ENCODE measurements at places on chromosomes 2 and 18.

DNA sequence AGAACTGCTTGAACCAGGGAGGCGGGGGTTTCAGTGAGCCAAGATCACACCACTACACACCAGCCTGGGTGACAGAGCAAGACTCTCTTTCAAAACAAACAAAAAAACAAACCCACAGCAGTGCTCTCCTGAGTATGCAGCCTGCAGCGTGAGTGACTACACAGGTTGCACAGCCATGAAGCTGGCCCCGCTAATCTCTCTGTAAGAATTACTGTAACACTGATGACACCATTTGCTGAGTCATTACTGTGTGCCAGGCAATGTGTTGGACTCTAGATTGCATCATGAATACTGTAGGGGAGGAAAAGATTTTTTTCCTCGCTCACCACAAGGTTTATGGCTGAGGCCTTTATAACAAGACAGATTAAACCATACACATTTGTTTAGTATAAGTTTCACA lies 118.6 kb upstream of the ATP8B1 start:
- no peak for DNase-seq

DNA sequence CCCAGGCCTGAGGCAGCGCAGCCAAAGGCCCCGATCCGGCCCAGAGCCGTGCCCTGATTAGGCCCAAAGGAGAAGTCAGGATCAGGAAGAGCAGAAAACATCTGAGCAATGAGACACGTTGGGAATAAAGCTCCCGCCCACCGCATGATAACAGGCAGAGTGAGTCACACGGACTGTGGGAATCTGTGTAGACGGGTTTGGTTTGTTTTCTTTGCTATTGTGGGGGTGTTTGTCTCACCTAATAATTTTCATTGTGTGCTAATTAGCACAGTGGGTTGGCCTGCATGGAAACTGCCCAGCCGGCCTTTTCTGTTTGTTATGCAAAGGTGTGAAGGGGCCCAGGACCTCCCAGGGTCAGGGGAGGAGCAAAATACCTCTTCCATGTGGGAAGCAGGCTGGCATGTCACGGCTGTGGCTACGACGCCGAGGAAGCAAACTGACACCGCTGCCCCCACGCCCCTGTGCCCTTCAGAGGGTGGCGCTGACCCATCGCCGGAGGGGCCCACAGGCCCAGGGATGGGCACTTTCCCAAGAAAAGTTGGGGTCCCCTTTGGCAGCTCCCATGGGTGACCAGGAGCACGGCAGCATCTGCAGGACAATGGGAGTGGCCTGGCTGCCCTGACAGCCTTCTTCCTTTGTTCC lies 68.4 kb upstream of the CTDP1 start:
- no peak for DNase-seq

- peak; percentile 10 for DNase-seq
These were observed 65.1 kb downstream of the CERS6 start for GRCh38 chr2:168521053-168521741.

- DNase-seq: no peak
These were observed 4.4 kb downstream of the TBR1 start for GRCh38 chr2:161420406-161421074.

GRCh38 chr18:74066018-74066417 lies 81.6 kb downstream of the FBXO15 start:
- no peak for DNase-seq

- peak; percentile 9 for DNase-seq
These were observed 42.2 kb downstream of the RFTN2 start for GRCh38 chr2:197633109-197633657.

GRCh38 chr2:18835787-18836186 lies 246.4 kb upstream of the NT5C1B start:
- no peak for DNase-seq

- DNase-seq: no peak
These were observed 53.3 kb downstream of the IL1R2 start for GRCh38 chr2:102044967-102045489.

GRCh38 chr2:195612611-195613495 lies 44.2 kb upstream of the SLC39A10 start:
- DNase-seq: peak; percentile 58

DNA sequence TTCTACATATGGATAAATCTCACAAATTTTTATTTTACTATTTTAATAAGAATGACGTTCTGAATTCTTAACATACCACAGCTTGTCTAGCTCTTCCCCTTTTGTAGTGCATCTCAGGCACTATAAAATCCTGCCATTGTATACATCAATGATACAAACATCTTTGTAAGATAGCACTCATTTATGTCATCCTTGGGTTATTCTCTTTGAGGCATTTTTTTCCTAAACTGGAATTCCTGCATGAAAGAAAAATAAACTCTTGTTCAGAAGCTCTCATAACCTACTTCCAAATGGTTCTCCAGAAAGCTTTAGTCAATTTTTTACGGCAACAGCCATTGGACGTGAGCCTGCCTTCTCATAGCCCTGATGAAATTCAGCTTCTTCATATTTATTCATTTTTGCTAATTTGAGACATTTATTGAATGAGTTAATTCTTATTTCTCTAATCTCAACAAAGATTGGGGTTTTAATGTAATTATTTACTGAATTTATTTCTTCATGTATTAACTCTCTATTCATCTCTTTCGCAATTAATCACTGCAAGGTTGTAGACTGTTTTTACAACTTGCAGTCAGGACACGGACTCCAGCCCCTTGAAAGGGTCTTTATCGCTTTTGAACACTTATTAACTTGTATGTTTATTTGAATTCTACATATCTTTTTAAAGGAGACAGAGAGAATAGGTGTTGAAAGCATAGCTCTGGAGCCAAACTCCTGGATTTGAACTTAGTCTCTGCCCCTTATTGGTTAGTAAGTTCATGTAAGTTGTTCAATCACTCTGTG lies 57.6 kb upstream of the PARD3B start:
- DNase-seq: no peak

GRCh38 chr2:36659872-36660312 lies 36.6 kb upstream of the VIT start:
- no peak for DNase-seq

DNA sequence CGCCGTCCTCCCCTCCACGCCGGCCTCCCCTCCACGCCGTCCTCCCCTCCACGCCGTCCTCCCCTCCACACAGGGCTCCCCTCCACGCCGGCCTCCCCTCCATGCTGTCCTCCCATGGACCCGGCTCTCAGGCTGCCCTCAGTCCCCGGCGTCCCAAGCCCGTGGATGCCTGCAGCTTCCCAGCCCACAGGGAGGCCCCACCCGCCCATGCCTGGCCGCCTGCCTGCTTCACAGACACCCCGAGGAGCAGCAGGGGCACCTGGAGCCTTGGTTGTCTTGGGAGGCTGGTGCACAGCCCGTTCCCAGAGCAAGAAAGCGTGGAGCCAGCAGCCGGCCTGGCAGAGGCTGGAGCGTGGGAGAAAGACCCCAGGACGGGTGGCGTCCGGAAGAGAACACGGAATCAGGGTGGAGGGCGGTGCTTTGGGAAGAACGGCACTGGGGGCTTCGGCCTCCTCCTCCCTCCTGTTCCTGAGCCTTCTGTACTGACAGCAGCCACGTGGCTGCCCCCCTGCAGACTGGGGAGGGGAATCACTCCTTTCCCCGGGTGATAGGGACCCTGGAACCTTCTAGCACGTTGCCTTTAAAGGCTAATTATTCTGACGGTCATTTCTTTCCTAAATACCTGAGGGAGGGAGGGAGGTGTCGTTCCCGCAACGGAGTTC lies 26.2 kb upstream of the KCNG2 start:
- no peak for DNase-seq

DNA sequence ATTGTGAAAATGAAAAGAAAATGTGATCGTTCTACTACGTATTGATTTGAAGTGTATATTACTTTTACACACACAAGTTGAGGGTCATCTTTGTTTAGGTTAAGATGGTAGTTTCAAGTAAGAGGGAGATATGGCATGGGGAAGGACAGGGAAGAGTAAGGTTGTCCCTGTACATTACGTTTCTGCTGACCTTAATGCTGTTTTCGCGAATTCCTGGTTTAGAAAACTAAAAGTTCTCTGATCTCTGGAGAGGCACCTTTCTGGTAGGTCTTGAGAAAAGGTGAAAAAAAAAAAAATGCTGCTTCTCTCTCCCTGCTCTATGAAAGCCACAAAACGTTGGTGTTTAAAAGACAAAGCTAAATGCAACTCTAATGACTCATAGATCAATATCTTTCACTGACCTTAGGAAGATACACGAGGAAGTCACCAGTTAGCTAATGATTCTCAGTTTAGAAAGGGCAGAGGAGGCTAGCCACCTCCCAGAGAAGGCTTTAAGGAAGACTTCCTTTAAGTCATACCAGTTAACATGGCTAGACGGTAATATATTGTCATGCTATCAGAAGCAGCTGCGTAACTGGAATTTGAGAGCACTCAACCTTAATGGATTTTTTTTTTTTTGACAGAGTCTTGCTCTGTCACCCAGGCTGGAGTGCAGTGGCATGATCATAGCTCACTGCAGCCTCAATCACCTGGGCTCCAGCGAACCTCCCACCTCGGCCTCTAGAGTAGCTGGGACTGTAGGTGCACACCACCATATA lies 13.2 kb downstream of the TXNDC2 start:
- DNase-seq: no peak

DNA sequence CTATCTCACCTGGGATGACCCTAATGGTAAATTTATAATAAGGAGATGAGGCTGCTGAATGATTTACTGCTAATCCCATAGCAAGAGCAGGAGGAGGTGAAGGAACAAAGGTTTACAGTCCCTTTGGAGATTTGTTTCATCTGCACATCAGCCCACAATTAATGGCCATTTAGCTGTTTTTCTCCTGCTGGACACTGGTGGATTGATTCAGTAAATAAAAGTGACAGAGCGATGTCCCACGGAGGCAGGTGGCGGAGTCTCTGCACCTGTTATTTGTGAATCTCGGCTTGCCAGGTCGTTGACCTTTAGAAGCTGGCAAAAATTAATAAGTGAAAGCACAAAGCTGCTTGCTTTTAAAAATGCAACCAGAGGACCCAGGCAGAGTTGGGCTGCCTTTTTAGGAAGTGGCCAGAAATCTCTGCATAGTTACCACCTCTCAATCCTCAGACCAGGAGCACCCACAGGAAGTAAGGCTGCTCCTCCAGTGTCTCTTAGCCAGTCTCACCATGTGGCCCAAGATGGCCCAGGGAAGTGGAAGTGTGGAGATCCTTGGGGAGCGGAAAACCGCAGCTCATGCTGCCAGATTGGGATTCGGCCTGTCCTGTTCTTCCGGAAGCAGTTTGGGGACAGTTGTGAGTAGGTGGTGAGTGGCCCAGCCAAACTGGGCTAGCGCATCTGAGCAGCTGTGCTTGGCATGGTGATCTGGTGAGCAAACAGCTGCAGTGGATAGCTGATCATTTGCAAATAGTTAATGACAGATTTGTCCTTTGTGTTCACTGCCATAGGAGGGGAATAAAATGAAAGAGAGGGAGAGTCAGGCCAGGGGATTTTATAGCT lies 1005.7 kb upstream of the PIK3C3 start:
- DNase-seq: no peak

- no peak for DNase-seq
These were observed 81.5 kb downstream of the STPG4 start for GRCh38 chr2:47073641-47074040.

DNA sequence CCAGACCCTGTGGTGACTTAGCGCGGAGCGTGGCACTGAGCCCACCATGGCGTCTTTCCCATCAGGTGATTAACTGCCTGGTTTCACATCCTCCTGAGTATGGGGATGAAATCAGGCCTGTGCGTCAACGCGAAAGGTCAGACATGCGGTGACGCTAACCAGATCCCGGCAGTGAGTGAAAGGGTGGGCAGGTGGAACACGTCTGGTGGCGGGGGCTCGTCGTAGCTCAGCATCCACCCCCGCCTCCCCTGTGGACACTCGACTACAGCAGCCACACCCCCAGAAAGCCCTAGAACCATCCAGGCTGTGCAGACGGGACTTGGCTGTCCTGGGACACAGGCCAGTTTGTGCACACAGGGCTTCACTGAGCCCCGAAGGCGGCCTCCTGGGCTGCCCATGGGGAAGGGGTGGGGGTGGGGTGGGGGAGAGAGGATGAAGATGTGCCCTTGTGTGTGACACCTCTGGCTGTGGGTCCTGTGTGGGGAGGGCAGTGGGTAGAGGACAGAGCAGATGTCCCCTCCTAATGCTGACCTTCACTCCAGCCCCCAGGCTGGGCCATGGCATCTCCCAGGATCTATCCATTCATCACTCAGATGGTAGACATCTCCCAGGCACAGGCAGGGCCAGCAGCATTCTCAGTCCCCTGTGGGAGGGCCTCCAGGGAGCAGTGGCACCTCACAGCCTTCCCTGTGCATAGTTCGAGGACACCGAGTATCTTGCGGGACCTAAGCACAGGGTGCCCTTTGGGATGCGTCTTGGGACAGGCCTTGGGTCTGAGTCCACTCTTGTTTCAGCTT lies 27.5 kb downstream of the RAMP1 start:
- DNase-seq: no peak

DNA sequence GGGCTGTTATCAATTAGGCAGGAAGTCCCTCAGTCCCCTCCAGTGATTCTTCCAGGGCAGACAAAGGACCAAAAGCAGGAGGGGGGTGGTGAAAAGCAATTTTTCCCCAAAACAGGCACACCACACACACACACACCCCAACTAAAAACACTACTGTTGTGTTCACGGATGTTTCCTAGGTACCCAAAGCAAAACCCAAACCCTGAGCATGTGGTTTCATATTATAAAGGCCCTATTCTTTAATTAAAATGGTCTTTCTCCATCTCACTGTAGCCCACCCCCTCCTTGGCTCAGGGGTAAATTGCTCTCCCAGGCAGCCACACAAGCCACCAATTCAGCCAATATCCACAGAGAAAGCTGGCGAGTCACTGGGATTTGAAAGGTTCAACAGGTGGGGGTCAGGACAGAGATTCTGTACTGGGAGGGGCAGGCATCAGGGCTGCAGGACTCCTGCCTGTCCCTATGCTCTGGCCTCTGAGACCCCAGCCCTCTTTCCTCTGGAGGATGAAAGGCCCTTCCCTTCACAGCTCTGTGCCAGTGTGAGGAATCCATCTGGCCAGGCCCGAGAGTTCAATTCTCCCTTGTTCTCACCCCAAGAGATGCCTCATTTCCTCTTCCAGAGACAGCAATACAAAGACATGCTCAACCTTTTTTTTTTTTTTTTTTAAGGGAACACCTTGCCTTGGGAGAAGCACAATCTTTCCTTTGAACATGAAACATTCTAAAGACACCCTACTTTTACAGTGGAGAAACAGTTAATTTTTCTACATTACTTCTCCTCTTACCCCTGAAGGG lies 43.6 kb downstream of the SPRED2 start:
- no peak for DNase-seq

GRCh38 chr2:20781656-20782265 lies 41.1 kb downstream of the LDAH start:
- no peak for DNase-seq

DNA sequence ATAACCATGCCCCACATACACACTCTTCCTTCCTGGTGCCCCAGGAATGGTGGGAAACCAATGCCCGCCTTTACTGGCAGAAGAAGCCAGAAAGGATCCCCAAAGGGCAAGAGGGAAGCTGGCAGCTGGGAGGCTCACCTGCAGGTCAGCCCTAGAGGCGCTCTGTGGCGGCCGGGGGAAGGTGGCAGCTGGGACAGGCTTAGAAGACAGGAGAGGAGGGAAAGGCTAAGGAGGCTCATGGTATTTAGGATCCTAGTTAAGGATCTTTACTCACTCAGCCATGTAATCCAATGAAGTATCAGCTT lies 23.8 kb downstream of the ADRA2B start:
- no peak for DNase-seq
